ENCODE measurements at places on chromosomes 7 and 10. TPM values are rescaled to one million over a fixed set of nuclear protein-coding genes. Genes with fewer than 3 reads are reported as not detected.

GRCh38 chr7:121831351-121831750 is 41.6 kb upstream of the PTPRZ1 start:
- no peaks in the 10 kb centered on the region for H3K4me1 ChIP-seq
- DNase-seq: no peak
- H3K4me3 ChIP-seq: no peak overlapping the region

The CTNNA3 gene
- total RNA-seq: under 0.01 TPM

DNA sequence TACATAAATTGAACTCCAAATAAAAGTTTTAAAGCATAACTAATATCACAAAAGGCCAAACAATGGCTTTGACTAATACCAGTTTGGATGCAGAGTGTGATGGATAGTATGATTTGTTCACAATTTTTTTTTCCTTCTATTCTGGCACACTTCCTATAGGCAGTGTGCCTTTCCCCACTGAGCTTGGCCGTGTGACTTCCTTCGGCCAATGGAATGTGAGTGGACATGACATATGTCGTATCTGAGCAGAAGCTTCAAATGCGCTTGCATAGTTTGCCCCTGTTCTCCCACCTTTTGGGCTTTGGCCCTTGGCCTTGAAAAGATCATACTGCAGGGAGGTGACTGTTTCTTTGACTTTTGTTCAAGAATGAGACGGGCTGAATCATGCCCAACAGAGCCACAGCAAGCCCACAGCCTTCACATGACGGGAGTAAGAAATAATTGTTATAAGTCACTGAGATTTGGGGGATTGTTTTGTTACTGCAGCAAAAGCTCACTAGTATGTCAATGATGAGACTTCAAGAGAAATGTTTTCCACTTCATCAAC is 279.9 kb upstream of the NEBL start:
- peaks cover 2% of the 10 kb centered on the region for H3K4me1 ChIP-seq
- H3K4me3 ChIP-seq: no peak overlapping the region
- H3K27me3 ChIP-seq: peaks cover 4% of the 10 kb centered on the region
- H3K27ac ChIP-seq: no peak overlapping the region
- DNase-seq: no peak
- H3K36me3 ChIP-seq: no peaks in the 10 kb centered on the region

- peak; percentile 21 for DNase-seq
- H3K27ac ChIP-seq: no peak overlapping the region
- no peak overlapping the region for H3K4me3 ChIP-seq
- no peaks in the 10 kb centered on the region for H3K36me3 ChIP-seq
- H3K4me1 ChIP-seq: no peaks in the 10 kb centered on the region
- no peaks in the 10 kb centered on the region for H3K27me3 ChIP-seq
Observed at GRCh38 chr7:149310113-149310836, 48.3 kb downstream of the ZNF783 start.

GRCh38 chr7:65746398-65746669 is 126.5 kb upstream of the VKORC1L1 start:
- peaks cover 3% of the 10 kb centered on the region for H3K4me1 ChIP-seq
- no peaks in the 10 kb centered on the region for H3K36me3 ChIP-seq
- H3K4me3 ChIP-seq: no peak overlapping the region
- H3K27me3 ChIP-seq: no peaks in the 10 kb centered on the region
- no peak for DNase-seq
- H3K27ac ChIP-seq: peak overlapping the region; percentile 63

The LRRC18 gene
- total RNA-seq: not detected

DNA sequence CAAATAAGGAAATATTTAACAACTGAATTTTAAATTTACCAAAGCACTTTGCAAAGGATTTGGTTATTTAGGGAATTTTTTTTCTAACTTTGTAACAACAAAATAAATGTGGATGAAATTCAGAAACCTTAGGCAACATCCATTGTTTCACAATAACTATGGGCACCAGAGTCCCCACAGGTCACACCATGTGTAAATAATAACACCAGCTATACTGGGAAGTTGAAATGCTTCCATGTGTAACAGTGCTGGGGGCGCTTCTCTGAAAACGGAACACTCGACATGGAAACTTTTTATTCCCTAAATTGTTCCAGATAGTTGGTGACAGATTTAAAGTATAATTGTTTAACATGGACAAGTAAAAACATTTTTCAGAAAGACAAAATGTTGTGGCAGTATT is 818.6 kb downstream of the TNS3 start:
- peak overlapping the region; percentile 85 for H3K27ac ChIP-seq
- peaks cover 5% of the 10 kb centered on the region for H3K4me1 ChIP-seq
- DNase-seq: no peak
